Astrocyte (in vitro differentiated cells and primary cell): ENCODE measurements at places on chromosomes 2 and 18. TPM values are rescaled to one million over a fixed set of nuclear protein-coding genes. Genes with fewer than 3 reads are reported as not detected.

GRCh38 chr2:207513551-207514257 is 16.1 kb upstream of the CREB1 start:
- no peaks in the 10 kb centered on the region for H3K27me3 ChIP-seq
- H3K36me3 ChIP-seq, result no peaks in the 10 kb centered on the region
- peak overlapping the region; percentile 89 for H3K27ac ChIP-seq
- DNase-seq, result peak; percentile 99
- H3K4me3 ChIP-seq, result peak overlapping the region; percentile 22

- H3K27ac ChIP-seq, result no peak overlapping the region
- no peak for DNase-seq
- H3K4me1 ChIP-seq, result no peaks in the 10 kb centered on the region
- H3K27me3 ChIP-seq, result no peaks in the 10 kb centered on the region
Measured at GRCh38 chr2:129201696-129202095, 777.8 kb upstream of the RAB6C start.

GRCh38 chr18:5914016-5914415 is 18.7 kb upstream of the TMEM200C start:
- no peak overlapping the region for H3K4me3 ChIP-seq
- no peaks in the 10 kb centered on the region for H3K27me3 ChIP-seq
- no peaks in the 10 kb centered on the region for H3K36me3 ChIP-seq
- no peak overlapping the region for H3K27ac ChIP-seq

DNA sequence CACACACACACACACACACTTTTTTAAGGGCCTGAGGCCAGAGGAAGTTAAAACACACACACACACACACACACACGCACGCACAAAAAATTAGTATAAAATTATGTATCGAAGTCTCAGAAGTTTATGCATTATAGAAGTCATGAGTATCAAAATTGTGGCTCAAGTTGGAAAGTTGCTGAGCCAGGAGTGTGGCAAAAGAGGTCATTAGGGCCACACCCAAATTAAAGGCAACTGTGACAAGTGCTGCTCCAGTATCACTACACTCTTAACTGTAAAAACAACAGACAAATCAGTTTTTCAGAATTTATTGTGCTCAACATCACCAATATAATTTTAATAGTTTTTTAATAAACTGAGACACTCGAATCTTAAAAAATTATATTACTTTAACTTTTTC is 36.9 kb downstream of the YWHAQ start:
- DNase-seq, result no peak
- H3K27me3 ChIP-seq, result no peaks in the 10 kb centered on the region
- H3K27ac ChIP-seq, result peak overlapping the region; percentile 84
- H3K4me1 ChIP-seq, result peaks cover 26% of the 10 kb centered on the region
- no peak overlapping the region for H3K4me3 ChIP-seq

- H3K27me3 ChIP-seq, result no peaks in the 10 kb centered on the region
- H3K4me1 ChIP-seq, result peaks cover 7% of the 10 kb centered on the region
- no peak overlapping the region for H3K4me3 ChIP-seq
- H3K36me3 ChIP-seq, result no peaks in the 10 kb centered on the region
- no peak overlapping the region for H3K27ac ChIP-seq
Measured at GRCh38 chr2:20366672-20367116, 16.1 kb upstream of the PUM2 start.

Gene CDCA7
- 4.6 and 5.3 TPM in 2 replicates for total RNA-seq

DNA sequence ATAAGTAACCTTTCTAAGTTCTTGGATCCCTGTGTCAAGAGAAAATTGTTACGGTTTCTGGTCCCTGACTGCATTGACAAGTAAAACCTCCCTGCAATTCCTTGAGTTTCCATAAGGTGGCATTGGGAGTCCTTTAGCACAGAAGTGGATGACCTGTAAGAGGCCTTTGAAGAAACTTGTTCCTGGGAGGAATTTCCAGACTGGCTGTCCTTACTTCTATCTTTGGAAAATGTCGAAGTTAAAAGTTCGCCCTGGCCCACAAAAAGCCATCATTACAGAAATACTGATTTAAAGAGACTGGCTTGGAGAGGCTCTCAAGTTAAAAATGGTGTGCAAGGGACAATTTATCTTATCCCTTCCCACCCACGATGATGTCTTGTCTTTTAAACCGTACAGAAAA is 218.4 kb downstream of the CDH20 start:
- H3K27me3 ChIP-seq, result no peaks in the 10 kb centered on the region
- peaks cover 6% of the 10 kb centered on the region for H3K4me1 ChIP-seq
- H3K27ac ChIP-seq, result no peak overlapping the region
- H3K4me3 ChIP-seq, result no peak overlapping the region

DNA sequence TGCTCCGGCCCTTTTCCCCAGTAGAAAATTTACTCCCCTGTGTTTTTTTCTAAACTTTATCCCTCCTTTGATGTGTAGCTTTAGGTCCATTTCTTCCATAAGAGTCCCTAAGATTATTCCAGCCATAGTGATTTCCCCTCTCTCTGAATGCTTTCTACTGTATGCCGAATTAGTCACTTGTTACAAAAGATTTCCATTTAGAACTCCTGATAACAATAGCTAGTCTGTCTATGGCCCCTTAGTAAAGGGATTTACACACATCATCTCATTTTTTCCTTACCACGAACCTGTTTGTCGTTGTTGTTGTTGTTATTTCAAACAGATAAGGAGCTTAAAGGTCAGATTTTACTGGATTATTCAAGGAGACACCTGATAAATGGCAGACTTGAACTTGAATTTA is 256.1 kb downstream of the PAX3 start:
- H3K27ac ChIP-seq, result no peak overlapping the region
- no peak overlapping the region for H3K4me3 ChIP-seq
- DNase-seq, result no peak
- no peaks in the 10 kb centered on the region for H3K27me3 ChIP-seq
- H3K36me3 ChIP-seq, result no peaks in the 10 kb centered on the region

DNA sequence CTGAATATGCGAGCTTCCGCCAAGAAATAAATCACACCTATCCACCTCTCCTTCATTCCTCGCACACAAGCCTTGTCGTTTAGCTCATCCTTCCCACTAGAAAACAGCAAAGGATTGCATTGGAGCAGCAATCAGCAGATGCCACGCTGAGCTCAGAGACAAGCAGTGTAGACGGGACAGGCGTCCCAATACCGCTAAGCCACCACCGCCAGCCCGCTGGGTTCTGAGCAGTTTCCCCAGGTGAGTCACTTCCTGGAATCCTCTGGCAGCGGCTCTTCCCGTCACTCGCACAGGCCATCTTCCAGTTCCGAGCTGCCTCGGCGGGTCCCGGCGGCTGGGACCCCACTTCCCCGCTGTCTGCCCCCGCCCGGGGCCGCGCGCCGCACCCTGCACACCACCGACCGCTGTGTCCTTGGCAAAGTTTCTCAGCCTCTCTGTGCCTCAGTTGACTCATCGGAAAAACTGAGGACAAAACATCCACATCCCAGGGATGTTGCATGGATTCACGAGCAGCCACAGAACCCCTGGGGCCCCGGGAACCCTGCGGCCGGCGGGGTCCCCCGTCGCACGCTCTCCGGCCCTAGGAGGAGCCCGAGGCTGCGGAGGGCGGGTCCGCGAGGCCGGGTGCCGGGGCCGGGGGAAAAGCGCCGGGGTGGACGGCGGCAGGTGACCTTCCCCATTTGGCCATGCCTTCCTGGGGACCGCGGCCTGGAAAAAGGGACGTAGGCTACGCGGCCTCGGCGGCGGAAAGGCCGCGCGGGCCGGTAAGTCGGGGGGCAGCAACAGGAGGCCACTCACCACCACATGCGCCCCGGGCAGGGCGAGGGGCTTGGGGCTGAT is 573 bp downstream of the KDSR start:
- peaks cover 6% of the 10 kb centered on the region for H3K4me1 ChIP-seq
- no peaks in the 10 kb centered on the region for H3K27me3 ChIP-seq
- peaks cover 6% of the 10 kb centered on the region for H3K36me3 ChIP-seq
- peak overlapping the region; percentile 90 for H3K4me3 ChIP-seq
- DNase-seq, result peak; percentile 63
- peak overlapping the region; percentile 93 for H3K27ac ChIP-seq

DNA sequence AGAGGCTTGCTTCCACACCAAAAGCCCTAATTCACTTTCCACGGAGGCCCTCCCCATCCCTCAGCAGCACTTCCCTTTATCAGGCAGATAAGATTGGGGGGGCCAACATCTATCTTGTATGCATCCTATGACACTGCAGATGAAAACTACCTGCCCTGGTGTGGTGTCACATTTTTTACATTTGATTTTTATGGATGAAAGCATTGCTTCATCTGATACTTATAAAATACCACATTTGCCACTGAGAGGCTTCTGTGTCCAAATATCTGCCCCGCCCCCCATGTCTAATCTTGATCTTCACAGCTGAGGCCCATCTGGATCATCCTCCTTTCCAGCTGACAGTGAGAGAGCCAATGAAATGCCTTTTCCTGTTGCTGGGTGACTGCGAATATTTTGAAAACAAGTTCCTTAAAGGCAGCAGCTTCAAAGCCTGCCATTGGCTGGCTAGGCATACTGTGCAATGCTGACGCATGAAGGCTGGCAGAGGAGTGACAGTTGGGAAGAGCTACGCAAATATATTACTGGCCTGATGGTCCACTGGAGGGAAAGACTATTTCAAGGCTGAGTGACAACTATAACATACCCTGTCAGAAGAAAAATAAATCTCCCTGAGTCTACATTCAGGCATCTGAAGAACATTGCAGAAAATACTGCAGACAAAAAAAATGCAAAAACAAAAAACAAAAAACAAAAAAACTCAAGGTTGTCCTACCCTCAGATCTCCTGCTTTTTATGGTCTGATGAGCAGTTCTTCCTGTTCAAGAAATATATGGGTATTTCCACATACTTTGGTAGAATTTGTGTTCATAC is 318.7 kb downstream of the PDE11A start:
- H3K36me3 ChIP-seq, result no peaks in the 10 kb centered on the region
- H3K27ac ChIP-seq, result no peak overlapping the region
- H3K27me3 ChIP-seq, result no peaks in the 10 kb centered on the region
- DNase-seq, result peak; percentile 61

DNA sequence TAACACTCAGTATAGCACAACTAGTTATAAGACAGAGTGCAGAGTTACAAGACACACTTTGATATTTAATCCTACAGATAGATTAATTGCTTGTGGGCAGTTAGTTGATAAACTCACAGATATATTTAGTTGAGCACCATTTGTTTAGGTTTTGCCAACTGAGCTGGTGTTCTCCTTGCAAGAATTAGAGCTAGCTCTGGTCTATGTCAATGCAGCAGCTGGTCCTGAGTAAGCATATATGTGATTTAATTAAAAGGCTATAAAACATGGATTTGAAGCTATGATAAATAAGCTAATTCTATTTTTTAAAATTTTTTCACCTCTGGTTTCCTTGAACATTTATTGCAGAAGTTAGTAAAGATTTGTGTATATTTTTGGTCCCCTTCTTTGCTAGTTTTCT is 35.6 kb downstream of the GPD2 start:
- no peak for DNase-seq
- H3K27me3 ChIP-seq, result no peaks in the 10 kb centered on the region
- no peak overlapping the region for H3K4me3 ChIP-seq
- H3K27ac ChIP-seq, result no peak overlapping the region
- no peaks in the 10 kb centered on the region for H3K36me3 ChIP-seq

DNA sequence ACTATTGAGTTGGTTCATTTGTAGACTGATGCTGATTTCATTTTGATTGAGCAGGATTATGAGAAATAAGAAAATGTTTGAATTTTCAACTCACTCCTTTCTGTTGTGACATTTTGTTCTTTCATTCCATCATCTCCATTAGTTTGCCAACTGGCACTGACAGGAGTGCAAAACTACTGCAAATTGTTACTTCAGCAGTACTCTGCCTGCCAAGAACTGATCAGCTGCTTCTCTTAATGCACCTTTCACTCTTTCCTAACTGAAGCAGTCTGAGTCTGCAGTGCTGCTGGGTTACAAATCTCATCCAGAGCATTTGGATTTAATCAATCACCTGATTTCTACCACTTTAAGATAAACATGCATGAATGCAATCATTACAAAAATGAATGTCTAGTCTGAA is 70.9 kb downstream of the TMEFF2 start:
- H3K27me3 ChIP-seq, result no peaks in the 10 kb centered on the region
- peak; percentile 46 for DNase-seq
- no peaks in the 10 kb centered on the region for H3K4me1 ChIP-seq
- H3K27ac ChIP-seq, result no peak overlapping the region

GRCh38 chr2:180730976-180731375 is 249.4 kb upstream of the UBE2E3 start:
- H3K36me3 ChIP-seq, result no peaks in the 10 kb centered on the region
- H3K4me1 ChIP-seq, result peaks cover 10% of the 10 kb centered on the region
- no peak overlapping the region for H3K27ac ChIP-seq
- DNase-seq, result no peak

- H3K27me3 ChIP-seq, result no peaks in the 10 kb centered on the region
- H3K4me3 ChIP-seq, result no peak overlapping the region
- DNase-seq, result no peak
- H3K36me3 ChIP-seq, result no peaks in the 10 kb centered on the region
- H3K4me1 ChIP-seq, result peaks cover 11% of the 10 kb centered on the region
Measured at GRCh38 chr2:62789518-62789917, 84.0 kb downstream of the EHBP1 start.

- H3K27ac ChIP-seq, result peak overlapping the region; percentile 78
- no peaks in the 10 kb centered on the region for H3K36me3 ChIP-seq
- DNase-seq, result peak; percentile 37
Measured at GRCh38 chr2:70132244-70133126, 45.2 kb downstream of the PCBP1 start.

DNA sequence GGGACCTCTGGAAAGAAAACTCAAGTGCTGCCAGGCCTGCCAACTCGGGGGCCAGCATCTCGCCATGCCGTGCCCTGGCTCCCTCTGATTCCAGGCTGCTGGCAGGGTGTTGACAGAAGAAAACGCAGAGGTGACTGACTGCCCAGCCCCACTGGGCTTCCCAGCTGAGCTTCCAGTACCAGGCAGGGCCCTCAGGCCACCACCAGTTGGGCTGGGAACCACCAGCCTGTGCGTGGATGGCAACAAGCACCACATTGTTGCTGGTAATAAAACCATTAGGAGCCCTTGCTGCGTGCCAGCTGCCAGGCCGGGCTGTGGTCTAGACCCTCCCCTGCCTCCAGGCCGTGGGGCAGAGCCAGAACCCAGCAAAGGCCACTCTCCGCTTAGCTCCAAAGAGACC is 9.2 kb downstream of the DNMT3A start:
- no peak overlapping the region for H3K4me3 ChIP-seq
- no peaks in the 10 kb centered on the region for H3K4me1 ChIP-seq
- H3K27ac ChIP-seq, result no peak overlapping the region
- no peaks in the 10 kb centered on the region for H3K36me3 ChIP-seq

GRCh38 chr18:76892832-76893231 is 70.5 kb downstream of the ZNF236 start:
- no peaks in the 10 kb centered on the region for H3K27me3 ChIP-seq
- H3K36me3 ChIP-seq, result peaks cover 33% of the 10 kb centered on the region
- H3K4me3 ChIP-seq, result no peak overlapping the region

DNA sequence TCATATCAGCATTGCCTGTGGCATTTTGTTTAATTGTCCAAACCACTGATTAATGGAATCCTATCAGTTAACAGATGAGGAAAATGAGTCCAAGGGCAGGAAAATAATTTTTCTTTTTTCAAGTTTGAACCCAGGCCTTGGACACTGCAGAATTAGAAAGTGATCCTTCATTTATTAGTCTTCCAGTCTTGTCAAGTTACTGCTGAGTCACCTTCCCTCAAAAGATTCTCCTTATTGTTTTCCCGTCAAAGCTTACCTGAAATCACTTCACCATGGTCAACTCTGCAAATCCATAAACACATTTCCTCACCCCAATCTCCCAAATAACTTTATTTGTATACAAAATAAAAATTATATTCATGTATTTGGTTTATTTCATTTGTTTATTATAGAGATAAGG is 57.9 kb downstream of the WDR75 start:
- DNase-seq, result no peak
- H3K36me3 ChIP-seq, result no peaks in the 10 kb centered on the region
- no peaks in the 10 kb centered on the region for H3K4me1 ChIP-seq
- H3K4me3 ChIP-seq, result no peak overlapping the region

- H3K36me3 ChIP-seq, result no peaks in the 10 kb centered on the region
- H3K4me1 ChIP-seq, result no peaks in the 10 kb centered on the region
- peaks cover 6% of the 10 kb centered on the region for H3K27me3 ChIP-seq
- DNase-seq, result no peak
- no peak overlapping the region for H3K27ac ChIP-seq
- H3K4me3 ChIP-seq, result no peak overlapping the region
Measured at GRCh38 chr18:46428368-46428767, 228.7 kb downstream of the LOXHD1 start.
